ENCODE measurements at places on chromosomes 5 and 9.

GRCh38 chr9:98070704-98071103 is 14.2 kb downstream of the NANS start:
- DNase-seq = no peak

DNA sequence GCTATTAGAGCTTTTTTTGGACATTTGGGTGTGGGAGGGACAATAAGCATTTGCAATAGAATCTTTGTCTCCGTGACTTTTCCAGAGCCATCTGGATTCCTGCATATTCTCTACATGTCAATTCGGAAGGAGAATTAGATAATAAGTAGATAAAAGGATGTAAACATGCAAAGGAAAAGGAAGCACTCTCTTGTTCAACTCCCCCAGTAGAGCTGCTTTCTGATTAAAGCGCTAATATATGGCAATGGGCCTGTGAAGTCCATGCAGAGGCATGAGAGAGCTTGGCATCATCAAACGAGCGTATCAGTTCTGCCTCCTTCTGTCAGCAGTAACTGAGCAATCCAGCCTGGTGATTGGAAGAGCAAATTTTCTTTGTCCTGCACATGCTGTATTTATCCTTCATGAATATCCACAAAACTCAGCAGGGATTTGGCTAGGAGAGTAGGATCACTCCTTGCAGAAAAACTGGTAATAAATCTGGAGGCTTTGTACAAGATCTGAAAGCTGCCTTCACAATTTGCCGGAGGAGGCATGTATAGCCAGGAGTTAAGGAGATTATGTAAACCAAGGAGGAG is 1752.9 kb downstream of the MAT2B start:
- DNase-seq = no peak

- no peak for DNase-seq
These were observed 125.4 kb downstream of the AOPEP start for GRCh38 chr9:94851892-94852291.

GRCh38 chr9:130539420-130540223 is 39.8 kb upstream of the FUBP3 start:
- DNase-seq = no peak

GRCh38 chr5:57360871-57361270 is 121.7 kb downstream of the ACTBL2 start:
- no peak for DNase-seq

DNA sequence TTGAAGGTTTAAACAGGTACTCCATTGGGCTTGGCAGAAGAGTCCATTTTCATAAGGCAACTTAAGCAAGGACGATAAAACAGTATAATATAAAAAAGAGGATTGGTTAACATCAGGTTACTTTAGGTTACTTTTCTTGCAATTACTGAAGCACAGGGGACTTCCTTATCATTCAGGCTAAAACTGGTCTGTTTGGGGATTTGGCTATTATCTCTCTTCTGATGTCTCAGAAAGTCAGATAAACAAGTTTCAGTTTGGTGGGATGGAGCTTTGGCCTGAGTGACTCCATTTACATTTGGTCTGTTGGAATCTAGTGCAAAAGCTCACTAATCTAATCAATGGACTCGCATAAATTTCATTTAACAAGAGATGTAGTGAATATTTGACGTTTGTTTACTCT is 8.0 kb downstream of the GAPT start:
- DNase-seq = no peak

GRCh38 chr5:139584137-139584536 is 23.0 kb downstream of the UBE2D2 start:
- no peak for DNase-seq

- no peak for DNase-seq
These were observed 2.8 kb downstream of the ZNF608 start for GRCh38 chr5:124743602-124744169.

DNA sequence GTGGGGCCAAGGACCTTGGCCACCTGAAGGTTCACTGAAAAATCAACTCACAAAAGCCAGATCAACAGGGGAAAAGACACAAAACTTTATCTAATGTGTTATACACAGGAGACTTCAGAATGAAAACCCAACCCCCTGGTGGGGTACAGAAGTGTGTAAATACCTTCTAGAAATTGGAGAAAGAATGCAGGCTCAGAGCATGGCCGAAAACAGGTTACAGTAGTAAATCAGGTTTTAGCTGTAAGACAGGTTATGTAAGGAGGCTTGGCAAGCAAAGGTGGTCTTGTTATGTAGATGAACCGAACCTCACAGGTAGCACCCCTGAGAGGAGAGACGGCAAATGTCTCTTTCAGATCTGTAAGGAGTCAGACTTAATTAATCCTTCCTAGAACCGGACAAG is 10.0 kb downstream of the CEMIP2 start:
- DNase-seq = no peak

DNA sequence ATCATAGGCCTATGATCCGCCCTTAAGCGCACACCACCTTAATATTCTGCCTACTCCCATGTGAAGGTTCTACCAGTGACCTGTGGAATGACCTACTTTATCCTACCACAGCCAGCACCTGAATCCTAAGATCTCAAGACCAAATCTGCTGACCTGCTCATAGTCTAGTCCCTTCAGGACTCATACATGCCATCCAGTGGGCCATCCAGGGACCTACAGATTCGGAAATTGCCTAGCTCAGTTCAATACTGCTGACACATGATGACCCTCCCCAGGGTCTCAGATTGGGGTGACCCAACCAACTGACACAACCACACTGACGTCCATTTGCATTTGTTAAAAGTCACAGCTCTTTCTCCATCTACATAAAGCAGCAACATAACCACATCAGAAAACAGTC is 443.8 kb upstream of the ST8SIA4 start:
- DNase-seq = no peak

DNA sequence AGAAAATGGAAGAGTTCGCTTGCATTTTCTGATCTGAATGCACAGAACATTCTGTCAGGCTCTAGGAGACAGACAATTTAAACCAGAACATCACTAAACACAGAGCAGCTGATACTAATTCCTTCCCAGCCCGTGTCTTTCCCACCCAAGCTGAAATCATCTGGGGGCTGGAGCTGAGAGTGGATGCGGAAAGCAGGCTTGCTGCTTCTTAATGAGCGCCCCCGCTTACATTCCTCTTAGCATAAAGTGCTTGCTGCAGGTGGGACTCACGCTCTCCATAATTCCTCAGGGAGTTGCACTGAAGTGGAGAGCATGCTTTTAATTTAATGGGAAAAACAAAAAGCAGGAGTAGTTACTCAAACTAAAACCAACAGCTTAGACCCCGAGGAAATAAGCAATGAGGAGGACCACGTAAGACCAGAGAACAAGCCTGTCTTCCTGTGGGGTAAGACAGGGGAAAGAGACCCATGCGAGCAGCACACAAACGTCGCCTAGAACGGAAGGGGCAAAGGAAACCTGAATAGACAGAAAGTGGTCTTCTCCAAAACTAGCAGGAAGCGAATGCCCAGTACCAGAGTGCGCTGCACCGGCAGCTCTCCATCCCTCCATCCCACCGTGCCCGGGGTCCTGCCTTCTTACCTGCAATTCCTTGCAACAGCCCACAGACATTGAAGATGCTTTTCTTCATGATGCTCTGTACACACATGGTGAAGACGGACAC is 139.3 kb downstream of the LHFPL2 start:
- DNase-seq = no peak

DNA sequence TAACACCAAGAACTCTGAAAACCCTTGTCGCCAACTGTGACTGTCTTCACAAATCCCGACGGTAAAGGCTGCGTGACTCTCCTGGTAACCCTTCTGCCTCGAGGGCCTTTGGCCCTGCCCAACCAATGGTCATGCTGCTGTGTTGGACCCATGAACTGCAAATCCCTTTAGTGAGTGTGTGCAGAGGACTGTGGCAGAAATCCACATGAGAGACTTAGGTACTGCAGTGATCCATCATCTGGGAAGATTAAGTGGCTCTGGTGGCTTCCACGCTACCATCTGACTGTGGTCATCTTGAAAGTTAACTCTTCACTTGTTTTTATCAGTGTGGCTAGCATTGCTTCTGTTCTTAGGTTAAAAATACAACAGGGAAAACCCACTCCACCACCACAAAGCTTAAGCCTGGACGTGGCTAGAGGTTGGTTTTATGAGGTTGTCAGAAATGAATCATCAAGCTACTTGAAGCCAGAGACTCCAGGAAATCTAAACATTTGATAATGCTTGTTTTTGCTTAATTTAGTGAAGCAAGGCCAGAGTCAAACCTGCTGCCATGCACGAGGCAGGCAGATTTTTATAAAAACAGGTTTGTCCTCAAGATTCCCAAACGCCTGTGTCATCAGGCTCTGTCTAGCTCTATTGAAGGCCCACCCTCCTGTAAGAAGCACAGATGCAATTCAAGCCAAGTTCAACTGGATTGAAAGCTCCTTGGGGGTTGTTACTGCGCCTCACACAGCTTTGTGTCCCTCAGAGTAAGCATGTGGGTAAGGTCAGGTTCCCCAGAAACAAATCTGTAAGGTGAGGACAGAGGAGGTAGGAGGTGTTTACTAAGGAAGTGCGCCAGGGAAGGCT is 52.7 kb upstream of the ERCC6L2 start:
- no peak for DNase-seq

GRCh38 chr9:111965566-111966019 is 69.0 kb downstream of the UGCG start:
- DNase-seq = no peak

DNA sequence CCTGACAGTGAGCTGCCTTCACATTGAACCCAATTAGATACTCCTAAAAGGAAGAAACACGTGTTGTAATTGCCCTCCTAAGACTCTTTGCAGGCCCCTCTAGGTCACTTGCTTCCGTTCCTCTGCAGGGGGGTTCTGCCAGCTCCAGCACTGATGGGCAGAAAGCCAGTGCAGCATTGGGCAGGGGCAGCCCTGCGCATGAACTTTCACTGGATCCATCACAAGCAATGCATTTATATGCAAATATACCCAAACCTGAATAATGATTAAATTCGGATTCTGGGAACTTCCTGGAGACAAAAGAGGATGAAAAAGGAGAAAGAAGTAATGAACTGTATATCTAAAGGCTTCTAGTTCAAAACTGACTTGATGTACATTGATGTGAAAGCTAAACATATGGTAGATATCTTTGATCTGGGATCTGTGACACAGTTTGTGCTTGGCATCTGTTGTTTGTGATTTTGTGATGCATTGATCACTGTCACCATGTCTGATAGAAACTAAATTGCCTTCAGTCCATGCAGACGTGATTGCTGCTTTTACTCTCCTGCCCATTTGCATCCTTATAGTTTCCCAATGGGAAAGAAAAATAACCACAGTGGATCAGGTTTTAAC is 313.4 kb downstream of the DEPDC1B start:
- DNase-seq = no peak

GRCh38 chr5:91434348-91434747 is 51.2 kb upstream of the ARRDC3 start:
- DNase-seq = no peak

DNA sequence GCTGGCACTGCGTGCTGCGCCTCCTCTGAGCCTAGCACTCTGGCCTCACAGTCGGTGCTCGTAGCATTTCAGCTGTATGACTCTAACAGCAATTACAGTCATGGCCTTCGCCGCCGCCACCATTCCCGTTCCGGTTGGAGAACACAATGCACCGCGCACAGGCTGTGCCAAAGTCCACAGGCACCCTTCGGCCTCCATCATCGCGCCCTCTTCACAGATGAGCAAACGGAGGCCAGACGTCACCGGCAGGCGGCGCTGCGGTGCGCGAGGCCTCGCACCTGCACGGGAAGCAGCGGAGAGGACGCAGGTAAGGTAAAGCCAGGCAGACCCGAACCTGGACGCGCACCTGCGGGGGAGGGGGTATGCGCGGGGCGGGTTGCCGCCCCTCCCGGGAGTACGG is 128.9 kb downstream of the BARX1 start:
- no peak for DNase-seq

DNA sequence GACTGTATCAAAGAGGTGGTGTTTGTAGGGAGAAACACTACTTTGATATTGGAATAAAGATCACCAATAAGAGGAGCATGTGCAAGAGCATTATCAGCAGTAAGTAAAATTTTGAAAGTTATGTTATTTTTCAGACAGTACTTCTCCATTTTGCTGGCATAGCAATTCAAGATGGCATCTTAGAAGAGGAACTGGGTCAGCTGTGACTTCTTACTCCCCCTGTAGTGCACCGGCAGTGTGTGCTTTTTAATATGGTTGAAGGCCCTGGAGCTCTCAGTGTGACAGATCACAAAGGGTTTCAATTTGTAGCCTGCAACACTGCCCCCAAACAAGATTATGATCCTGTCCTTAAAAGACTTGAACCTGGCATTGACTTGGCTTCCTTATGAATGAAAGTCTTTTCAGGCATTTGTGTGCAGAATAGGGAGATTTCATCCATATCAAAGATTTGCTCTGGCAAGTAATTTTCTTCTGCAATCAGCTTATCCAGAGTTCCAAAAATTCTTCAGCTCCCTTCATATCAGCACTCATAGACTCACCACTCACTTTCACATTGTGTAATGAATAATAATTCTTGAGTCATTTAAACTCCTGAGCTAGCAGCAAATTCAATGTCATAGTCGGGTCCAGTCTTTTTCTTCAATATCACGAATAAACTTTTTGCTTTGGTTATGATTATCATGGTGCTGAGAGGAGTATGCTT is 105.7 kb upstream of the MAMDC2 start:
- no peak for DNase-seq

- DNase-seq = no peak
These were observed 116.6 kb upstream of the MAP3K1 start for GRCh38 chr5:56698463-56699381.

DNA sequence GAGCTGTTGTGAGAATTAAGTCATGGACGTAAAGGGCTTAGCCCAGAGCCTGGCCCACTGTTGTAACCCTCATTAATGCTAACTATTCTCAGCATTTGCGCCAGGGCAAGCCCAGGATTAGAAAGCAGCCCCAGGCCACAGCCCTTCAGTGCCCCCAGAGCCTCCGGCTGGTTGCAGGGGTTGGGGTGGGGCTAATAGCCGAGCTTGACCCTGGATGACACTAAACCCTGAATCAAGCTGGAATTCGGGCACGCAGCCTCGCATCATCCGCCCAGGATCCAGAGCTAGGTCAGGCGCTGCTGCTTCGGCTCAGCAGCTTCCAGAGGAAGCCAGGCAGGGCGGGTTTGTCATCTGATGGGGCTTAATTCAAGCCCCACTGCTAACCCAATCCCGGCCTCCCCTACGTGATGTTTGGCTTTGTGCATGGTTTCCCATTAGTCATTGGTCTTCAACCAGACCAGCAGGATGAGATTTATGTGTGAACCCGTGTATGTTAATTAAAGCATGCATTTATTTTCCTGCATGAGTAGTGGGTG is 1.2 kb upstream of the MEGF9 start:
- no peak for DNase-seq

GRCh38 chr9:133476036-133476931 is 2.6 kb downstream of the SLC2A6 start:
- DNase-seq = no peak

- DNase-seq = no peak
These were observed 65.5 kb downstream of the EBF1 start for GRCh38 chr5:159034083-159034824.

DNA sequence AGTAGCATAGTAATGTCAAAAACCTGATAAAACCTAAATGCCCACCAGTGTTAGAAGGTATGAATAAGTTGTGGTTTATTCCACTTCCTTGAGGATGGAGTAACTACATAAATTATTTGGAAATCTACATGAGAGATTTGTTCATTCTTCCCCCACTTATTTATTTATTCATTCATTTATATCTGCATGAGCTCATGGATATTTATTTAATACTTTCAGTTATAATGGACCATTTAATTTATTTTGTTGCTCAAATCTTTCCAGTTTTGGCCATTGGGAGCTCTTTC is 223.8 kb upstream of the S1PR3 start:
- no peak for DNase-seq

GRCh38 chr5:178428341-178429155 is 161.6 kb downstream of the COL23A1 start:
- DNase-seq = no peak
